Femur (tissue), 1 donor: ENCODE measurements at places on chromosomes 6 and 20.

- no peak for DNase-seq
Observed at GRCh38 chr6:88705601-88706000, 257.8 kb downstream of the RNGTT start.

DNA sequence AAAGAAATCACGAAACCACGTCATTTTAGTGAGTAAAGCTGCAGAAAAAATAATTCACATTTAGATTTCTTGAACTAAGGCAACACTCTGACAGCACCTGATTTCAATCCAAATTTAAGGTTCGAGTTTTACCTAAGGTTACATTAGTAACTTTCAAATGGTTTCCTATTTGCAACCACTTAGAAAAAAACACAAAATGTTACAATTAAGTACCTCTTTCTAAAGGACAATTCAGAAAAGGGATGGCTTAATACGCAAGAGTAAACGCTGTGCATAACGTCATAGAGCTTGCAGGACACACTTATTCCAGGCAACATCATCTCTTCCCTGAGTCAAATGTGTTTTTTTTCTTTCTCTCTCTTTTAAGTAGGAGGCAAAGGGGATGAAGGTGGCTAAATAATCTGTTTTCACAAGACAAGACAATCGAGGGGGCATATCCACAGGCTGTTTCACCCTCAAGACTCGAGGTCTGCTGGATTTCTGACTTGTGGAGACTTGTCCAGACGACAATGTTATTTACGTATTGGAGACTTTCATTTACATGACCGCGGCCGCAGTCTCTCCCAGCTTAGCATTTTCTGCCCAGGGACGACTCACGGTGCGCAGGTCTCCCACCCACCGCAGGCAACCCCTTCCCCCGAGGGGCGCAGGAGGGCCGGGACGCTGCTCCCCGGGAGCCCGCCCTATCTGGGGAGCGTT lies 86.0 kb downstream of the SESN1 start:
- DNase-seq = no peak

- no peak for DNase-seq
Observed at GRCh38 chr6:150145830-150146229, 3.0 kb downstream of the PPP1R14C start.

- no peak for DNase-seq
Observed at GRCh38 chr6:134447883-134448387, 130.0 kb upstream of the SGK1 start.

DNA sequence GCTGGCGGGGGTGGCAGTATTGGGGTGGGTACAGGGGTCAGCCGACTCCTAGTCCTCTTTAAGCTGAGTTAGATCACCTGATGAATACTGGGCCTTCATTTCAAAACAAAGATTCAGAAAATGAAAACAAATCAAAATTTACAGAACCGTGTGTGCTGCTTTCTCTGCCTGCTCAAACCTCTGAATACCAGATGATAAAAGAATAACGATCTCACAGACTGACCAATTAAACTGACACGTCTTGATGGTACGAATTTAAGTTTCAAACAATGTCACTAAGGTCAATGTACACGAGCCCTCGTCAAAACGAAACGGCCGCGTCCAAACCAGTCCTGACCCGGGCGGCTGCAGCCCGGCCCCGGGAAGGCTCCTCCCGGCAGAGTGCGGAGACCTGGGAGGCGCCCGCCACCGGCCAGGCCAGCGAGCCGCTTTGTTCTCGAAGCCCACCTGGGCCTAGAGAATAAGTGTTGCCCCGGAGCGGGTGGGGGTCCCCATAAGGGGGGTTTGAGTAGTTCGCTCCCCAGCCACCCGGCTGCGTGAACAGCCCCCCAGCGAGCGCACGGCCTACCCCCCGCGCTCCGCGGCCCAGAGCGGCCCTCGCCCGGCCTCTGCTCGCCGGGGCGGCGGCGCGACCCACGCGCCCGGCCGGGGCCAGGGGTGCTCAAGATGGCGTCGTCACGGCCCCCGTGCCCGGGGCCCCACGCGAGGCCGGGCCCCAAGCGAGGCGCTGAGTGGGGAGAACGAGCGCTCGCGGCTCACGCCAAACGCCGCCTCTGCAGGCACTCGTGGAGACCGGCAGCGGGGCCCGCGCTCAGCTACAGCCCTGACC lies 728 bp downstream of the PSMA7 start:
- DNase-seq = no peak

DNA sequence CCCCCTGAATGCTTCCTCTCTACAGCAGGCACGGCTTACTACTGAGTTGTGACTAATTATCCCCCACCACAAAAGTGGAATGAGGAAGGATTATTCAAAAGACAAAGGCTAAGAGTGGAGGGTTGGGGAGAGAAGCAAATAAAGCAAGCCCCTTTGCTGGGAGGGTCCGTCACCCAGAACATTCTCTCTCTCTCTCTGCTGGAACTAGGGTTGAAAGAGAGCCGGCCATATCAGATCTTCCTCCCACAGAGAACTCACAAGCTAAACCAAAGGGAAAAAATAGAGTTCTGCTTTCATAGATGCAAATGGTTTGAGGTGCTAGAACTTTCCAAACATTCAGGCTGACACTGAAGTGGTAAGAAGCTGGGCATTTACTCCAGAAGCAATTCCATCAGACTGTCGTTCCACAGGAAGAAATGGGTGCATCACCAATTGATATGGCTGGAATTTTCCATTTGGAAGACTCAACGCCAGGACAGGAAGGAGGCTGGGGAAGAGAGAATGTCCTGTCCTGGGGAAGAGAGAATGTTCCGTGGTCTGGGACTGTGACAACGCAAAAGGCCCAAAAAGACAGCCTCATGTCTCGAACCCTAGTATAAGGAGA lies 7.9 kb downstream of the ZMYND8 start:
- DNase-seq = no peak

DNA sequence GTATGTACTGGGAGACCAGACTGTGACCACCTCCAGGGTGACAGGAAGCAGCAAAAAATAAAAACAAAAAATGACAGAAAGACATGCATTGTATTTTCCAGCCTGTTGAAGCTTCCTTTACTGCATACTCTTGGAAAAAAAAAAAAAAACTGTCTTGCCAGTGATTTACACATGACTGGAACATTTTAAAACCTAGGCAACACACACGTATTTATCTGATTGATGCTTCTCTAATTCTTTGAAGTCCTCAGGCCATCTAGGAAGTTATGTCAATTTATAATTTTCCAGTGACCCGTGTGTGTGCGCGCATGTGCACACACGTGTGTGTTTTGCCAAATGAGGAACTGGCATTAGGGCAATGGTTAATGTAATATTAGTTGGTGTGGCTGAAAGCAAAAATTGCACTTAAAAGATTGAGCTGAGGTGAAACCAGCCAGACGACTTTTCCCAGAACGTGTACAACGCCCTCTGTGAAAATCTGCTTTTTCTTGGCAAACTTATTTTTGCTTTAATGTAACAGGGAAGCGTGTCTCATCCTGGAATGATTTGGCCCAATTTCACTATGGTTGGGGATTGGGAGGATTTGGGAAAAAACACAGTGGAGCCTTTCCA lies 315.2 kb downstream of the TFAP2A start:
- DNase-seq = peak; percentile 39

DNA sequence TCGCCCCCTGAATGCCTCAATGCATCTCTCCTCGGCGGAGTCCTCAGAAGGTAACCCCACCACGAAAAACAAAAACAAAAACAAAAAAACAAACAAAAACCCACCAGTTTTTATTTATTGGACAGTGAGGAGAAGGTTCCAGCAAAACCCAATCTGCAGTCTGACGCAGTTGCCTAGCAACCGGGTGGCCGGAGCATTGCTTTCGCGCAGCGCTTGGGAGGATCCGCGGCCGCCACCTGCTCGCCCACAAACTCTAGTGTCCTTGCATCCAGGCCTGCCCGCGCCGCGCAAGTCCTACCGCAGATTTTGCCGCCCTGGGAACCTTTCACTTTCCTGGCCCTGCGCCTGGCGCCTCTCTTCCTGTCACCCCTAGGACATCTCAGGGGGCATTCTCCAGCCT lies 17.6 kb downstream of the TFAP2B start:
- DNase-seq = no peak

- peak; percentile 58 for DNase-seq
Observed at GRCh38 chr6:7727946-7728854, 2.3 kb downstream of the BMP6 start.

GRCh38 chr6:47242483-47243386 lies 67.0 kb downstream of the TNFRSF21 start:
- peak; percentile 90 for DNase-seq

GRCh38 chr20:15195378-15195777 lies 858.0 kb upstream of the FLRT3 start:
- DNase-seq = no peak

DNA sequence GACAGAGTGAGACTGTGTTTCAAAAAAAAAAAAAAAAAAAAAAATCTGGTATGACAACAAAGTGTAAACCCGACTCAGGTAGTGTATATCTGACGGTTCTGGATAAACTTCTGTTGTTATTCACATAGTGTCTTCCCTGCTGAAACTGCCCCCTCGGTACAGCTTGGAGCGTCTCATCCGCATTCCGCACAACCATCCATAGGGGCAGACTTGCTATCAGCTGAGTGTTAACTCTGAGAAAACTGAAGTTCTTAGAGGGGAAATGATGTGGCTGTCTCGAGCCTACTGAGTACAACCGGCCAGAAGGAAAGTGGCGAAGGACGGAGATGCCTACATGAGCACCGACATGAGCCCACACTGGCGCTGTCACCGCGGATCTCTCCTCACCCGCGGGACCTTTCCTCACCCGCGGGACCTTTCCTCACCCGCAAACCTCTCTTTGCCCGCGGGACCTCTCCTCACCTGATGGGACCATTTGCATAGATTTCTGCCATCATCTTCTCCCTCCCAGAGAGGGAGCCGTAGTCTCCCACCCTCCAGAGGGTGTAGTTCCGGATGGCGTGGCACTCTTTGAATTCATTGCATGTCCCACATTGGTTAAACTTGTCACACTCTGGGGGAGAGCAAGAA lies 9.8 kb downstream of the CTSZ start:
- DNase-seq = no peak

DNA sequence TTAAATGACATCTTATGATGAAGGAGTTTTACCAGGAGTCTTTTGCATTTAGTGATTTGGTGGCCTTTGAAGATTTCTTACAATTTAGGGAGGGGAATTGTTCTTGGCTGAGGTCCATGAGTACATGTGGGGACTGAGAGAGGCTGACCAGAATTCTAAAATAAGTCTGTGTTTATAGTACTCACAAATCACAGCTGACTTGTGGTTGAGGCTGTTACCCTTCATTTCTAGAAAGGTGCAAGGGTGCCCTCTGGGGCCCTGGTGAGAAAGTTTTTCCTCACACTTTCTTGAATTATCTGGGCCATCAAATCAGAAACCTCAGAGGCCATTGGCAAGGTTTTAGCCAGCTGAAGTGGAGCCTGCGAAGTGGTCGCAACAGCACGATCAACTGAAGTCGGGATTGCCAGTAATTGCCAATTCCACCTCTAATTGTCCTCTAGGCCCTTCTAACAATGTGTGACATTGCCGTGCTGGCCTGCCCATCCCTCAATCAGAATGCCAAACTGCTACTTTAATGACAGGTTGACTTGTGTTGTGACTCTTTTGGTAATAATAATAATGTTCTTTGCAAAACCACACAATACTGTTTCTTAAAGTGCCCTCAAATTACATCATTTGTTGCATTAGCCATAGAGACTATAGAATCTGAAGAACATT lies 221.6 kb downstream of the OGFRL1 start:
- DNase-seq = peak; percentile 61

DNA sequence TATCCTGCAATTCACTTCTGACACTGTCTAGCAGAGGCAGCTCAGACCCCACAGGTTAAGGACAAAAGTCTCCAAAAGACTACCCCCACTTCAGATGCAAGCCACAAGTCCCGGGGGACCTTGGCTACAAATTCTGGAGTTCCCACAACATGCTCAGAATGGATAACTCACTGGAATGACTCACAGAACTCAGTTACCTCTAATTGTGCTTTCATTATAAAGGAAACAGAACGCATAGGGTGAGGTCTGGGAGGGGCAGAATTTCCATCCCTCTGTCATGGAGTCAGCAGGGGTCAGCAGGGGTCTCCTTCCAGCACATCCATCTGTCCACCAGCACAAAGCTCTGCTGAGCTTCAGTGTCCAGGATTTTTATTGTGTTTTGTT lies 184.2 kb downstream of the CDH4 start:
- DNase-seq = no peak

GRCh38 chr6:35487658-35488516 lies 9.0 kb downstream of the TEAD3 start:
- DNase-seq = no peak

DNA sequence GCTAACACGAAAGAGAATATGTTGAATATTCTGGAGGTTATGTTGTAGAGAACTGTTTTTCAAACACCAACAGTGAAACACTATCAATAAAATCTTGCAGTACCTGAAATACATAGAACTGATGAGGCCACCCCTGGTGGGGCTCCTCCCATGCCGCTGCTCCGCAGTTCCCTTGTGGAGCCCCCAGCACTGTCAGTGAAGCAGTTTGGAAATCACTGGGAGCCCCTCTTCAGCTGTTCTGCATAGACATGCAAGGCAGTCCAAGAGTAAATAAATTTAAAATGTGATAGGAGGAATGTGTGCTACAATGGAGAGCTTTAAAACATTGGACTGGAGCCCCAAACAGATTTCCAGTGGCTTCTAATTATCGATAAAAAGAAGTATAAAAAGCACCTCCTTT lies 189.4 kb downstream of the FNDC1 start:
- no peak for DNase-seq

DNA sequence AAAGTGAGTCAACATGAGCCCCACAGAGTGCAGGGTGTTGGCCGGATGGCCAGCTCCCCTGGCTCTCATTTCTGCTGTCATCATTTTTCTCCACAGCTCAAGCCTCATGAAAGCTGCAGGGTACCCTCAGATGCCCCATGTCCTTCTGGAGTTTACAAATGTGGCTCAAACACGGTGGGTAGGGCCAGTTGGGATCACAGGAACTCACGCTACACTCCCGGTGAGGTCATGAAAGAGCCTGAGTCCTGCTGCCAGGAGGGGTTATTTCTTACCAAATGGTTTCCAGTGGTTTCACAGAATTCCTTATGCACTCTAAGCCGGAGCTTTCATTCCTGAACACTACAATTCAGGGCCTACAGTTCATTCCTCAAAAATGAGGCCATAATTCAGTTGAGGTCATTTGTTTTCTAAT lies 78.7 kb downstream of the TMEM170B start:
- no peak for DNase-seq

GRCh38 chr6:83369692-83370091 lies 61.2 kb downstream of the ME1 start:
- no peak for DNase-seq

- no peak for DNase-seq
Observed at GRCh38 chr20:58308290-58308679, 1.2 kb upstream of the RAB22A start.

DNA sequence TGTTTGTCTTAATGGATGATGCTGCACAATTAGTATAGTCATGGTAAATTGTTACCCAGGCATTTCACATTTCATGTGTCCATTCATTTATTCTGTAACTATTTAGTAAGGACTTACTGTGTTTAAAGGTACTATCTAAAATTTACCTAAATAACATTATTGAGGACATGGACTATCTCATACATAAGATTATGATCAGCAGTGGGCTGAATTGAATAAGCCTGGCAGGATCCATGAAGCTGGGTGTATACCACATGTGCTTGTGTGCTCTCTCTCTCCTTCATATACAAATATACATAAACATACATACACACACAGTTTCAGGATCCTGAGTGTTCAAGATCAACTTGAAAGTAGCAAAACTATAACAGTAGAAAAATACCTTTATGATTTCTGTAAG lies 595.4 kb downstream of the EPM2A start:
- DNase-seq = no peak
